KG1 (cell line): ENCODE measurements at places on chromosomes 12 and 14.

DNA sequence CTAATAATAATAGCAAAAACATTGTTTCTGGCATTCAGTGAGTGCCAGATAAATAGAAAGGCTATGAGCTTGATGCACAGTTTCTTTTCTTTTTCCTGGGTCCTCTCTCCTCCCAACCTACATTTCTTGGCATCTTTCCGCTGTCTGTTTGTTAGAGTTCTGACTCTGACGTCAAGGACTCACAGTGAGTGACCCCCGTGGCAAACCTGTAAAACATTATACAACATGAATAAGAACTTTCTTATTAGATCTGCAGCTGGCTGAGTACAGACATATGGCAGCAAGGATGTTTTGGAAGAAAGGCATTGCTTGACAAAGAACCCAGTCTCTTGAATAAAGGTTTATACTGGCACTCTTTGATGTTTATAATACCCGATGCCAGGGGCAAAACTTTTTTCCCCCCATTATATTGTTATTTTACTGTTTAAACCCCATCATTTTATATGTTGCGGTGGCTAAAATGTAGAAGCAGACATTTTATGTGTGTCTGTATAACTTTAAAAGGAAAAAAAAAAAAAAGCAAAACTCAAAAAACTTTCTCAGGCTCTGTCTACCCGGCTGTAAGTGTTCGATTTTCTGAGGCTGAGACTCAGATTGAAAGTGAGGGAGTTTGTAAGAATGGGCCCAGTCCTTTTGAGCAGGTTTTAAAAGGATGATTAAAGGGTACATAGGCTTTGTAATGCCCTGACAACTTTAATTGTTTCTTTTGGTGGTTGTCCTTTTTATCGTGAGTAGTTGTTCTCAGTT is 159.3 kb downstream of the PDE3A start:
- DNase-seq: no peak

- DNase-seq: no peak
These were observed 10.7 kb upstream of the KRT80 start for GRCh38 chr12:52202361-52203078.

DNA sequence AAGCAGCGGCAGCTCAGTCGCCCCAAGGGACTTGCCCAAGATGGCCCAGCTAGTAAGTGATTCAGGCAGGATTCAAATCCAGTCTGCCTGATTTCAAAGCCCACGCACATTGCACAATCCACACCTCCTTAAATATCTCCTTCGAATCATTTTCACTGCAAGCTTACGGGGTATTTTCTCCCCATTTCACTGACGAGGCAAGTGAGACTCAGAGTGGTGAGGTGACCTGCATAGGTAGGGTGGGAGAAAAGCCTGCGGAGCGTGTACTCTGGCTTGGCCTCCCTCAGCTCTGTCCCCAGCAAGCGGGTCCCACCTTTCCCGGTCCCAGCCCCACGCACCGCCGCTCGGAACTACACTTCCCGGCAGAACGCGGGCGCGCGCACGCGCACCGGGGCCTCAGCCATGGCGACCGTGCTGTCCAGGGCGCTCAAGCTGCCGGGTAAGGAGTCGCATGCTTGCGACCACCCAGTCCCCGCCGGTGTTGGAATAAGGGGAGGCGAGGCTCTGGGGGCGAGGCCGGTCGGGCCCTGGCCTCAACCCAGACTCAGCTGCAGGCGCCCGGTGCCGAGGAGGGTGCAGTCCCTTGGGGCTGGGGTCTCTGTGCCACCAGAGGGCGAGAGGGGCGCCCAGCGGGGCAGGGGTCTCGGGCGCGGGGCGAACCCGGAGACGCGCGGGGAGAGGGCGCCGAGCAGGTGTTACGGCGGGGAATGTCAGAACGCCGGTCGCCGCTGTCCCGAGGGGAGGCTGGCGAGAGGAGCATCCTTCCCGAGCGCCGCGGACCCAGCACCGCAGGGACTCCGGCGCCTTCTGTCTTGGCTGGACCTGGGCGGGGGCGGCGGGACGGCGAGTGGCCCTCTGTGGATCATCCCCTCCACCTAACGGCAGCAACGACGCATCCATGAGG is at the start of gene FAM234B:
FAM234B (plus strand) TSS at position 380 of the 904 bp plus-strand sequence; CDS start at position 403, 23 bp downstream.
- DNase-seq: peak; percentile 35

GRCh38 chr14:20820063-20820904 is 17.6 kb upstream of the RNASE1 start:
- DNase-seq: no peak

GRCh38 chr12:79886917-79887519 is 47.9 kb downstream of the PPP1R12A start:
- no peak for DNase-seq

DNA sequence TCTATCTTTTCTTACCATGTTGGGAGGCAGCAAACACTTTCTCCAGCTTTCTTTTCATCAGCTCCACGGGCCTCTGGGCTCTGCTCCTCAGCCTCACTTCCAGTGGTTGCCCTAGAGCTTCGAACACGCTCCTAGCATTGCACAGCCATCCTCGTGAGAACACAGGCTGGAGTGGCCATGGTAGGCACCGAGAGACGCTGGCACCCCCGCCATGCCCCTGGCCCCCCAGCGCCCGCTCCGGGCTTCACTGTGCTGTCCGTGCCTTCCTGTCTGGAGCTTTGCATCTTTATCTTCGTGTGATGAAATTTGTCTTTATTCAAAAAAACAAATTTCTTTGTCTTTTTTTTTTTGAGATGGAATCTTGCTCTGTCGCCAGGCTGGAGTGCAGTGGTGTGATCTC is 352.2 kb downstream of the TMEM121 start:
- no peak for DNase-seq

DNA sequence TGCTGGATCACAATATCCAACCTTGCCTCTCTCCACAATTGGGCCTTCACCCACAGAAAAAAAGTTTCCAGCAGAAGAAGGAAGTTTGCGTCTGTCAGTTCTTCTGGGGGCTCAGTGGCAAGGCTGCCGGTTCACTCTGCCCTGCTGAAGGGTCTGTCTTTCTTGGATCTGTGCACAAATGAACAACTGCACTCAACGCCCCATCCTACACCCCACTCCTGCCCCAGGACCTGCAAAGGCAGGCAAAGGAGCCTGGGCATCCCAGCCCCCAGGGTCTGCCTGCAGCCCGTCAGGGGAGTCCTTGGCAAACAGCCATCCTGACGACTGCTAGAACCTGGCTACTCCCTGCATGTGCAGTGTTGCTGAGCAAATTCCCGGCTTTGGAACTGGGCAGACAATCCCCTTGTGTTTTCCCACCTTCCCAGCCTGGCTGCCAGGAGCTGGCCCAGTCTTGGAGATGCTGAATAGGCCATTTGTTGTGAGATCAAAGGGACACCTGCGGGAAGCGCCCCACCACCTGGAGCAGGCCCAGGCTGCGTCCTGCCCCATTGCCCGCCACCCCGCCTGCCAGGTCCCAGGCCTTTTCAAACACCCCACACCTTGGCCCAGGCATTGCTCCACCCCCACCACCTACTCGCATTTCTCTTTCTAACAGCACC is 311.9 kb downstream of the BCL11B start:
- DNase-seq: no peak

GRCh38 chr14:22039938-22040780 is 366.5 kb upstream of the OR4E1 start:
- peak; percentile 32 for DNase-seq

GRCh38 chr14:97581016-97581415 is 783.8 kb downstream of the VRK1 start:
- no peak for DNase-seq

- DNase-seq: no peak
These were observed 126.6 kb downstream of the SLC6A15 start for GRCh38 chr12:84785951-84786350.

DNA sequence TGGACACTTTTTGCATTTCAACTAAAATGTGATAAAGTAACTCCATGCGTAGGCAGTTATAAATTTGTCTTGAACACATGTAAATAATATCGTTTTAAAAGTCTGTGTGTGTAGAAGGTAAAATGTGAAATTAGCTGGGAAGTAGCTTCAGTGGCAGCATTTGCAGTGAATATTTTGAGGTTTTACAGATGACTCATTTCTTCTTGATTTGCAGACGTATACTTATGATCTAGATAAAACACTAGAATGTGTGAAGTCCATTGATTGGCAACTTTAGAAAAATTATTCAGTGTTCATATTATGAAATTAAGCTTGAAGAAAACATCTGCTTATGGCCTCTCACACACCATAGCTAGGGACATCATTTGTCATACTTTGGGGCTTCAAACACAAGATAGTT is 788.6 kb upstream of the NOVA1 start:
- no peak for DNase-seq

DNA sequence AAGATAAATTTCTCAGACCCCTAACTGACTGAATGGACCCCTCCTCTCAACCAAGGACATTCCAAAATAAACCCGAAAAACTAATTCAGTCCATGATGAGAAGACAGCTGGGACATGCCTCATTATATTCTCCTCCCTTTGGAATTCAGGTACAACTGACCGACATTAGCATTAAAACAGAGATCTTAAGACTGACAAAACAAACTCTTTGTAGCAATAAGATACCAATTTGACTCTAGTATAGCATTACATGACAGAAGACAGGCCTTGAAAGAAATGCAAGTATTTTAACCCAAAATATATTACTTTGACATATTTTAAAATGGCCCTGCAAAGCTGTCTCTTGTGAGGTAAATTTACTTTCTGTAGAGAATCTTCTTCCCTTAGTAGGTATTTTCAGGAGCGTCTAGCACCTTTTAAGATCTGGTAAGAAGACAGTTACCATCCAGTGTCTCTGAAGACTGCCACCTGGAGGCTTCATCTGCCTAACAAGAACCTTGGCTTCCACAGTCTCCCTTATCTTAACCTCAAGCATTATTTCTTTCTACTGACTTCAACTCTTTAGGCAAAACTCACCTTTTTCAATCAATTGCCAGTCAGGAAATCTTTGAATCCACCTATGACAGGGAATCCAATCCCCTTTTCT is 957.5 kb downstream of the SLC6A15 start:
- DNase-seq: no peak

DNA sequence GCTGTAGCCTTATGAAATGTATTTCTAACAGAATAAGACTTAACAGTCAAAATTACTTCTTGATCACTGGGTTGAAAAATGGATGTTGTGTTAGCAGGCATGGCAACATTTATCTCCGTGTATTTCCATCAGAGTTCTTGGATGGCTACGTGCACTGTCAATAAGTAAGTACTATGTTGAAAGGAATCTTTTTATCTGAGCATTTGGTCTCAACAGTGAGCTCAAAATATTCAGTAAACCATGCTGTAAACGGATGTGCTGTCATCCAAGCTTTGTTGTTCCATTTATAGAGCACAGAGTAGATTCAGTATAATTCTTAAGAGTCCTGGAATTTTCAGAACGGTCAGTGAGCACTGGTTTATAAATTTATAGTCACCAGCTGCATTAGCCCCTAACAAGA is 15.5 kb downstream of the SCAF11 start:
- DNase-seq: no peak

GRCh38 chr14:102293781-102294180 is 11.2 kb downstream of the MOK start:
- DNase-seq: no peak

- no peak for DNase-seq
These were observed 72.7 kb upstream of the FUT8 start for GRCh38 chr14:65339866-65340265.

GRCh38 chr12:95970905-95971304 is 25.2 kb downstream of the HAL start:
- DNase-seq: no peak

DNA sequence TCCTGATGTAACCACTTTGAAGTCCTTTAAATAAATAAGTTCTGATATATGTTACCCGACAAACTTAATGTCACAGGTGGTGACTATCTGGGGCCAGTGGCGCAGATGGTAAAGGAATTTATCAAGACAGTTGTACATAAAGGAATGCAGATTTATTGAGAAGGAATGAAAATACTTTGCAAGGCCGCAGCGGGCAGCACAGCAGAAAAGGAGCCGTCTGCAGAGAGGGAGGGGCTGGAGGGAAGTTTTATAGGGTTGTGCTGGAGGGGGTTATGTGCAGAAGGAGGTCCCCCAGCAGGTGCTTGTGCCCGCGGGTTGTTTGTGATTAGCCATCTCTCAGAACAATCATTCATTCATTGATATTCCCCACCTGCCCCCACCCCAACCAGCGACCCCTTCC is 17.4 kb downstream of the GPRC5D start:
- DNase-seq: no peak

GRCh38 chr14:99039331-99040041 is 232.5 kb downstream of the BCL11B start:
- DNase-seq: no peak

DNA sequence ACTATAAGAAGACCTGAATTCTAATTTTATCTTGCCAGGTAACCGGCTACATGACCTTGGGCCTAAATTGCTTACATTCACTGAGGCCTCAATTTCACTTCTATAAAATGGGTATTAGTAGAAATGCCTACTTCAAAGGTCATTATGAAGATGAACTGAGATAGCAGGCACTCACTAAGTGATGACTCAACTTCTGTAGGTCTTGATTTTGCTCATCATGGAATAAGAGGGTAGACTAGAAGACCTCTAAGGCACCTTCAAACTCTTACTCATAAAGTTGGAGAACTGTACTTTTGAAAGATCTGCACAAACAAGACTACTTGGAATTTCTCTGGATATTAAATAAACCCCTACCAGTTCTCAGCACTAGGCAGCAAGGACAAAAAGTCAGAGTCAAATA is 39.3 kb upstream of the FRMD6 start:
- no peak for DNase-seq

- no peak for DNase-seq
These were observed 602 bp downstream of the APEX1 start for GRCh38 chr14:20455355-20456300.

DNA sequence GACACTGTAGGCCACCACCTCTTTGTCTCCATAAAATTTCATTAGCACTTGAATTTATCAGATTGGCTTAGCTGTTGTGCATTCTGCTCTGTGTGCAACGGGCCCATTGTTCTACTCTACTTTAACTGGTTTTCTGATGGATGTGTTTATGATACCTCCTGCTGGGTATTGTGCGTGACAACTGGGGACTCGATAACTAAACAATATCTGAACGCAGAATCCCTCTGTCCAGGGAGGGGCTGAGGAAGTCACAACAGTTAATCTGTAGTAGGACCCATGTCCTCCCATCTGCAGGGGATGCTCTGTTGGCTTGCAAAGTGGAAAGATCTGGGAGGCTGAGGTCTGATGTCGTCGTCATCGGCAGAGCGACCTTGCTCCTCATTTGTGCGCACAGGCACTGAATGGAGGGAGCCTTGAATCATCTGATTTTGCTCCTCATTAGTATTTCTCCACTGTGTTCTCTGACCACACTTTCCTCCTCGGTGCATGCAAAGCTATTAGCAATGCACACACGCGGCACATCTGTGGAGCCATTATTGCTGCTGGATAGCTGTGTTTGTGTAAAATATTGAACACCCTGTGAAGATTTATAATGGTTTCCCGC is 422.5 kb downstream of the NRXN3 start:
- no peak for DNase-seq

- no peak for DNase-seq
These were observed 376.3 kb downstream of the TMEM132D start for GRCh38 chr12:129527506-129527905.

GRCh38 chr12:71640316-71640715 is 23.3 kb downstream of the ZFC3H1 start:
- no peak for DNase-seq

- no peak for DNase-seq
These were observed 128.0 kb downstream of the RFLNA start for GRCh38 chr12:124422570-124423523.
